ENCODE measurements at places on chromosomes 1 and 21.

- DNase-seq = no peak
Measured at GRCh38 chr1:25036117-25036546, 106.1 kb upstream of the RUNX3 start.

GRCh38 chr1:233675446-233675845 lies 61.5 kb downstream of the KCNK1 start:
- DNase-seq = no peak

- no peak for DNase-seq
Measured at GRCh38 chr1:32474954-32475353, 10.1 kb downstream of the ZBTB8B start.

DNA sequence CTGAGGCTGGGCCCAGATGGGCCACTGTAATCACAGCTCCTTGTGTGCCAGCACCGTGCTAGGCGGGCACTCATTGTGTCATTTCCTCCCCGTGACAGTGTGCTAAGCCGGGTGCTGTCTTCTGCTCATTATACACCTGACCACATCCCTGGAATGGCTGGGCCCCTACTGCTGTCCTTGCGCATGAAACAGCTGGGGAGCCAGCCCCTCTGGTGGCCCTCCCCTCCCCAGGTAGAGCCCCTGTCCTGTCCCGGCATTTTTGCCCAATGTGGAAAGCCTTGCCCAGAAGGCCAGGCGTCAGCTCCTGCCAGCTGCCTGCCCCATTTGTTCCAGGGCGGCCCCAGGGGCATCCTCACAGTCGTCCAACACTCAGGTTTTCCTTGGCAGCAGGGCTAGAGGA lies 107.4 kb upstream of the CASZ1 start:
- no peak for DNase-seq

- DNase-seq = no peak
Measured at GRCh38 chr1:182754087-182754486, 35.5 kb upstream of the NPL start.

GRCh38 chr1:5826601-5827000 lies 165.6 kb downstream of the NPHP4 start:
- no peak for DNase-seq

DNA sequence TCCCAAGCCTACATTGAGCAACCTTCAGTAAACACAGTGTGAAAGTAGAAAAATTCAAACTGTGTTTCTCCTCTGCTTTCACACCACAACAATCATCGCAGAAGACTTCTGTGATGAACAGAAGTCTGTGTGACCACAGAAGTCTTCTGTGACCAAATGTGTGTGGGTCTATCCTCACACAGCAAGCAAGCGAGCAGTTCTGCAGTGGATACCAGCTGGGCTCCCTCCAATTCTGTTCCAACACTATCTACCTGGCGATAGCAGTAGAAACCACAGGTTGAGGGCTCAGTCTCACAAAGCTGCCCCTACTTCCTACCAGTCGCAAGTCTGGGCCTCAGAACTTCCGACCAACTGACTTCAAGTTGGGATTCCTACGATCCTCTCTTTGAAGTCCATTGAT lies 21.0 kb upstream of the RAP1A start:
- DNase-seq = no peak

Data from right renal cortex interstitium (tissue), 3 donors.